Stimulated activated CD8-positive, alpha-beta memory T cell treated with anti-CD3 and anti-CD28 coated beads, Interleukin-7, amount 100 ng/mL, for 24 hours (primary cell): ENCODE measurements at places on chromosomes 13 and 19.

- no peak for DNase-seq
Measured at GRCh38 chr13:51222037-51222685, at the start of gene FAM124A. TSS of gene FAM124A (plus strand) at chr13:51222398. CDS start at chr13:51222502, 104 bp downstream.

DNA sequence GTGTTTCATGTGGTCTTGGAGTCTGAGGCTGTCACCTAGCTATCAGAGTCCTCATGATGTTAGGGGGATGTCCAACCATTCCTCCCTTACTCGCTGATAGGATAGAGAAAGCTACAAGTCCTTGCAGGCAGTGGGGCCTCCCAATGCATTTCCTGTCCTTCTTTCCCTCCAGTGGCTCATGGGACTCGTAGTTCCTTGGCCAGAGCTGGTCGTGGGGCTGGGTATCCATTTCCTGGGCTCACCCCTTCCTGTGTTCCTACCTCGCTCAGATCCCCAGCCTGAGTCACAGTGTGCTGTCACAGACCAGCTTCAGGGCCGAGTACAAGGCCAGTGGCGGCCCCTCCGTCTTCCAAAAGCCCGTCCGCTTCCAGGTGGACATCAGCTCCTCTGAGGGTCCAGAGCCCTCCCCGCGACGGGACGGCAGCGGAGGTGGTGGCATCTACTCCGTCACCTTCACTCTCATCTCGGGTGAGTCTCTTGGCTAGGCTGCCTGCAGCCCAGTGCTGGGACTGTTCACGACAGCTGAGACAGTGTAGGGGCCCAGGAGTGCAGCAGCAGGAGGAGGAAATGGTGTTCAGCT is 19.1 kb downstream of the TMEM150B start:
- no peak for DNase-seq

DNA sequence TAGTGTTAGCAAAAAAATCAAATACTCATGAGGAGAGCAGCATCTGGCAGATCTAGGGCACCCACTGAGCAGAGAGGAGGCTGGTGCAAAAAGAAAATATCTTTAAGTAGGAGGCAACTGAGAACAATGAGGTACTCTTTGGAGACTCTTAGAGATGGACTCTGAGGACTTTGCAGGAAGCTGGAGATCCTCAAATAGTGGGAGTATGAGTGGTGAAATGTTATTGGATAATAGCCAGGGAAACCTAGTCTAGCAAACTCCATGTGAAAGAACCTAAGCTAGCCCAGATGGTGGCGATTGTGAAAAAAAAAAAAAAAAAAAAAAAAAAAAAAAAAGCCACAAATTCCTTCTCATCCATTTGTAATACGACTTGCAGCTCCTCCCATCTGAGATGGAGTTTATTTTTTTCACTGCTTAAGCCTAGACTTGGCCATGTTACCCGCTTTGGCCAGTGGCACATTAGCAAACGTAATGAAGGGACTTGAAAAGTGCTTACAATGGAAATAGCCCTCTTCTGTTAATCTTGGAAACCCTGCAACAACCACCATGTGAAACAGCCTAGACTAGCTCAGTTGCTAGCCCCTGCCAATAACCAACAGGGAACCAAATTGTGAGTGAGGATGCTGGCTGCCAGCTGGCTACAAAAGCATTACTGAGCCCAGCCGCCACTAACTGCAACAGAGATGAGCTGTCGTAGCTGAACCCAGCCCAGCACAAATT is 476.2 kb downstream of the KLF12 start:
- no peak for DNase-seq

GRCh38 chr13:28537171-28537570 is 42.2 kb upstream of the FLT1 start:
- no peak for DNase-seq

GRCh38 chr13:111911754-111912452 is 155.0 kb upstream of the SOX1 start:
- no peak for DNase-seq

- DNase-seq: no peak
Measured at GRCh38 chr13:26486550-26486949, 70.9 kb upstream of the WASF3 start.

DNA sequence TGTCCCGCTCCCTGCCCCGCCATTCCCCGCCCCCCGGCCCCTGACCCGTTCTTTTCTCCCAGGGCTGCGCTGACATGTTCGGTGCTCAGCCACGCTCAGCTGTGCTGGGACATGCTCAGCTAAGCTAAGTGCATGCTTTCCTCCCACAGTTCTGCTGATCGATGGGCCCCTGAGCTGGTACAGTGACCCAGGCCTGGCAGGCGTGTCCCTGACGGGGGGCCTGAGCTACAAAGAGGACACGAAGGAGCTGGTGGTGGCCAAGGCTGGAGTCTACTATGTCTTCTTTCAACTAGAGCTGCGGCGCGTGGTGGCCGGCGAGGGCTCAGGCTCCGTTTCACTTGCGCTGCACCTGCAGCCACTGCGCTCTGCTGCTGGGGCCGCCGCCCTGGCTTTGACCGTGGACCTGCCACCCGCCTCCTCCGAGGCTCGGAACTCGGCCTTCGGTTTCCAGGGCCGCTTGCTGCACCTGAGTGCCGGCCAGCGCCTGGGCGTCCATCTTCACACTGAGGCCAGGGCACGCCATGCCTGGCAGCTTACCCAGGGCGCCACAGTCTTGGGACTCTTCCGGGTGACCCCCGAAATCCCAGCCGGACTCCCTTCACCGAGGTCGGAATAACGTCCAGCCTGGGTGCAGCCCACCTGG is 3.7 kb downstream of the TNFSF9 start:
- DNase-seq: no peak

GRCh38 chr13:35499196-35499662 is 22.7 kb upstream of the MAB21L1 start:
- DNase-seq: no peak

DNA sequence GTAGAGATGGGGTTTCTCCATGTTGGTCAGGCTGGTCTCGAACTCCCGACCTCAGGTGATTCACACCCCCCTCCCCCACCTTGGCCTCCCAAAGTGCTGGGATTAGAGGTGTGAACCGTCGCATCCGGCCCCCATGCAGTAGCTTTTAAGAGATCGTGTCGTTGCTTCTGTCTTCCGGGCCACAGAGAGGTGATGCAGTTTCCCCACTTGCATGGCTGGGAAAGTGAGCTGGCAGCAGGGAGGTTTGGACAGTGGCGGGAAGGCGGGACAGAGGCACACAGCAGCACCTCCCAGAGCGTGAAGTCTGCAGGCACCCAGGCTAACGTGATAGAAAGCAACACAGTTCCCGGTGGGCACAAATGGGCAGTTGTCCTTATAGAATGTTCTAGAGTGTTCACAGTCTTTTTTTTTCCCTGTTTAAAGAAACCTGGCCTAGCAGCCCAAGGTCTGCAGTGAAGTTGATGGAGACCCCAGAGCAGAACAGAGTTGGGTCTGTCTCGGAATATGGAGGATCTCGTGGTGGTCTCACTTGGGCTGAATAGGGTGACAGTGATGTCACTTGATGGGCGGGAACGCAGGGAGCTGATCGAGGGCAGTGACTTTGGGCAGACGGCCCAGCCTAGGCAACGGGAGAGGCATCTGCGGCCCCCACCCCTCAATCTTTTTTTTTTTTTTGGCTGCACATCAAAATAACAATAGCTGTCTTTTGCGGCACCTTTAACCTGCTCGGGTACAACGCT is 4.9 kb downstream of the UHRF1 start:
- no peak for DNase-seq

DNA sequence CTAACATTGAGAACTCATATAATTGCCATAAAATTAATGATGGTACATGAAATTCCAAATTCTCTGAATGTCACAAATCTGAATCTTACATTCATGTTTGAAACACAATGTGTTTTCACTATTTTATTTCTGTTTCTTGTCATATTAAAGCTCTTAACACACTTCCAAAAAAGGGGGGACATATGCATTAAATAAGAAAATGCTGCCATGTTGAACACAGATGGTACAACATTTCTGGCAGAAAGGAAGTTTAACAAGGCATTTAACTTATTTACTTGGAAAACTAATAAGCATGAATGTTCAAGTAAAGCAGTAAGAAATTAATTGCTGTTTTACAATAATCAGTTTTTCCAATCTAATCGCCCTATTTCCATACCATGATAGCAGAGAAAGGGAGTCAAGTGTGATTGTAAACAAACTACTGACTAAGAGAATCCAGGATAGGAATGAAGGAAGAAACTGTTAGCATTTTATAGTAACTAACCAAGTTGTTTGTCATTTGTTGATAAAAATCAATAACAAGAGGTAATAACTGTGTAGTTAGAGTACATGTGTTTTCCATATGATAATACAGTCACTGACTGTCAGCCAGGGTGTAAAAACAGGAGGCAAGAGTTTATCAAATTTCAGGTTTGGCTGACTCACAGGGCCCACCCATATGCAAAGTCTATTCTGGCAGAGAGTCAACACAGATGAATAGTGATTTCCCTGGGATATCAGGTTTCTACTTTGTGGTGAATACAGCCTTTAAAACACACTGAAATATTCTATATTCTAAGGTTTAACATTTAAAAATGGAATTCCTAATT is 5.7 kb upstream of the FOXO1 start:
- no peak for DNase-seq

DNA sequence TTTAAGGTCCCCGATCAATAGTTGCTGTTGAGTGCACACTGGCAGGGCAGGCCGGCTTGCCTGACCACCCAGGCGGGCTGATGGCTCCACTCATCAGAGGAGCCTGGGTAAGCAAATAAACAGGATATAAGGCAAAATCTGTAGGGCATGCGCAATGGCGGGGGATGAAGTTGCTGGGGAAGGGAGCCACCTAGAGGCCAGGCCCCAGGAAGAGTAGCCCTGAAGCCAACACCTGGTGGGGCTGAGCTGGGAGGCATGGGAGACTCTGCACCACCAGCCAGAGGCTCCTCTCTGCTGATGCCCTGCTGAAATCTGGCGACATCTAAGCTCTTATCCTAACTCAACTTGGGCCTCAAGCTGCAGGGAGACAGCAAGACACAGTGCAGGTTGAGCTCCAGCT is 324.3 kb downstream of the ZNF536 start:
- no peak for DNase-seq
